ENCODE measurements at places on chromosomes 1 and 21. TPM values are rescaled to one million over a fixed set of nuclear protein-coding genes. Genes with fewer than 3 reads are reported as not detected.

Gene CACNA1E
- 0.24 TPM for total RNA-seq

- DNase-seq: no peak
Observed at GRCh38 chr1:64215576-64215975, 12.2 kb downstream of the UBE2U start.

DNA sequence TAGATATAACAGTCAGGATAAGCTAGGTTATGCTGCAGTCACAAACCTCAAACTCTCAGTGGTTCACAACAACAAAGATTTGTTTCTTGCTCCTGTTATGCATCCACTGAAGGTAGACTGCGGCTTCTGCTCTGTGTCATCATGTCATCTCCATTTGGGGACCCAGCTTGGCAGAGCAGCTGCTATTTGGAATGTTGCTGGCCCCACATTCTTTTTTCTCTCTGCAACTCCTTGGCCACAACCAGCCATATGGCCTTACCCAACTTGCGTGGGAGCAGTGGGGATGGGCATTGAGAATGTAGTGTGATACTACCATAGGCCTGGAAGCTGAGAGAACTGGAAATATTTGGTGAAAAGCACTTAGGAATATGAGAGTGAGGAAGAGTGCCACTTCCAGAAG, 26.4 kb downstream of the AGO4 start:
- DNase-seq: no peak

GRCh38 chr1:17735793-17736192, 19.3 kb upstream of the ACTL8 start:
- DNase-seq: no peak
